ENCODE measurements at places on chromosomes 13 and 19.
A peak's percentile ranks its signal among the peaks of the same experiment; 100 is the strongest.

DNA sequence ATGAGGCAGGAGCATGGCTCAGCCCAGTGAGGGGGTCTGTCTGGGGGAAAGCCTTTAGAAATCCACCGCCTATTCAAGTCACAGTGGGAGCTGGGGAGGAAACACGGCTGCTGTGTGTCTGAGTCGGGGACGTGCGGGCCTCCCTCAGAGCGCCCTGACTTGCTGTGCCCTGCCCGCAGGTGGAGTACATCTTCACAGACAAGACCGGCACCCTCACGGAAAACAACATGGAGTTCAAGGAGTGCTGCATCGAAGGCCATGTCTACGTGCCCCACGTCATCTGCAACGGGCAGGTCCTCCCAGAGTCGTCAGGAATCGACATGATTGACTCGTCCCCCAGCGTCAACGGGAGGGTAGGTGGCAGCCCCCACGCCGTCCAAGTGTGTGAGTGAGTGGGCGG, 137.8 kb upstream of the MCF2L start:
- DNase-seq = no peak

DNA sequence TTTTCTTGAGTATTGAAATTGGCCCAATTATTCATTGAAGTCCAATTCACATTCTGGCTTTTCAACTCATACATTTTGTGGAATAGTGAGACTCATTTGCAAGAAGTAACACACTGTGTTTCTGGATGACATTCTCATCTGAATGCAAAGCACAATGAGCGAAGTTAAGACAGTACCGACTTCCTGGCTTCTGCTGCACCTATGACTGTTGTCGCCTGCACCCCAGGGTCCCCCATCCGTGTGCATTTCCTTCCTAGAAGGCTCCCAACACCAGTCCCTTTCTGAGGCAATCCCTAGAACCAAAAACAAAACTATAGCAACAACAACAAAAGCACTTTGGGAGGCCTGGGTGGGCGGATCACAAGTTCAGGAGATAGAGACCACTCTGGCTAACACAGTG, 183.3 kb downstream of the SHISA2 start:
- no peak for DNase-seq

DNA sequence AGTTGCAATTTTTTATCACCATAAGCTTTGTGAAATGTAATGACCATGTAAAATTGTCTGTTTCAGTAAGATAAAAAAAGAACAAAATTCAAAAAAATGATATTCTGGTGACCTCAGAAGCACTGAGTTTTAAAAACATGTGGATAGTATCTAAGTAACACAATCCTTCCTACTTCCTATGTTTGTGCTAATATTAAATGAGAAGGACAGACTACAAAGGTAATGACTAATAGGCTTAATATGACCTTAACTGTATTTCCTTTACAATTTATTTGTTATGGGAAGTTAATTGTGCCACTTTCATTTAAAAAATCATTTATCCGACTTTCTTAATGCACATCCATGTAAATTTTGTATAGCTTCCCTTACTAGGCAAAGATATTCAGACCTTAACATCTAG, 1030.4 kb upstream of the ATXN8OS start:
- DNase-seq = no peak

DNA sequence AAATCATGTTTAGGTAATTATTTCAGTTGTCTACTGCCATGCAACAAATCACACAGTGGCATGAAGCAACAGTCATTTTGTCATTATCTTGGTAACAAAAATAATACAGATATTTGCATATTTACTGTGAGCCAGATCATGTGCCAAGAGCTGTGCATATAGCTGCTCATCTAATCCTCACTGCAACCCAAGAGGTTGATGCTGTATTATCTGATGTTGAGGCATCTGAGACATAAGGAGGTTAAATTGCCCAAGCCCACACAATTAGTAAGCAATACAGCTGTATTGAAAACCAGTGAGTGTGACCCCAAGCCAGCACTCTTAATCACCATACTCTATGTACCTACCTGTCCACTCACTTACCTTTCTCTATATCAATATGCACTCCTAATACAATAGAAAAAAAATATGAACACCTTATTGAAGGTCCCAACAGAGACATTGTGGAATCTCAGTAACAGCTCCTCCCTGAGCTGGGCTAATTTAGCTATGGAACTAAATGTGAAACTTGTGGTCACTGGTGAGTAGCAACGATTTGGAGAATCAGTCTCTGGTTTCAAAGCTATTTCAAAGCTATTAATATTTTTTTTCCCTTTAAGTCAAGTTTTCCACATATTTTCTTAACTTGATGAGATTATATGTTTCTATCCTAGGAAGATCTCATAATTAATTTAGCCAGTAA, 185.2 kb downstream of the KLF12 start:
- no peak for DNase-seq

DNA sequence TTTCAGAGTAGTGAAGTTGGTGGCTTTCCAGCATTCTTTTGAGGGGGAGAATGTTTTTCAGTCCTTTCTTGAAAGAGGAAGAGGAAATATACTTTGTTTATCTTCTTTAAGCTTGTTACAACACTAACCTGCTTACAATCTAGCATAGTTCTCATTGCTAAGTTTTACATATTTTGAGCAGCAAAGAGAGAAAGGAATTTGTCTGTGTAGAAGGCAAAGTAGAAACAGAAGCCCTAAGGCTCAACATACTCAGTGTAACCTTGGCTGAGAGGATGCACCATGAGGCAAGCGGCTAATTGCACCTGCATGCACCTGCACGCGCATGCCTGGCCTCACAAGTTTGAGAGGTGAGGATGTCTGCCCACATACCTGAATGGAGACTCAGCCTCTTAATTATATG, 2.2 kb downstream of the FRY start:
- DNase-seq = no peak

GRCh38 chr19:46376241-46377153, 29.6 kb downstream of the PPP5C start:
- DNase-seq = no peak

DNA sequence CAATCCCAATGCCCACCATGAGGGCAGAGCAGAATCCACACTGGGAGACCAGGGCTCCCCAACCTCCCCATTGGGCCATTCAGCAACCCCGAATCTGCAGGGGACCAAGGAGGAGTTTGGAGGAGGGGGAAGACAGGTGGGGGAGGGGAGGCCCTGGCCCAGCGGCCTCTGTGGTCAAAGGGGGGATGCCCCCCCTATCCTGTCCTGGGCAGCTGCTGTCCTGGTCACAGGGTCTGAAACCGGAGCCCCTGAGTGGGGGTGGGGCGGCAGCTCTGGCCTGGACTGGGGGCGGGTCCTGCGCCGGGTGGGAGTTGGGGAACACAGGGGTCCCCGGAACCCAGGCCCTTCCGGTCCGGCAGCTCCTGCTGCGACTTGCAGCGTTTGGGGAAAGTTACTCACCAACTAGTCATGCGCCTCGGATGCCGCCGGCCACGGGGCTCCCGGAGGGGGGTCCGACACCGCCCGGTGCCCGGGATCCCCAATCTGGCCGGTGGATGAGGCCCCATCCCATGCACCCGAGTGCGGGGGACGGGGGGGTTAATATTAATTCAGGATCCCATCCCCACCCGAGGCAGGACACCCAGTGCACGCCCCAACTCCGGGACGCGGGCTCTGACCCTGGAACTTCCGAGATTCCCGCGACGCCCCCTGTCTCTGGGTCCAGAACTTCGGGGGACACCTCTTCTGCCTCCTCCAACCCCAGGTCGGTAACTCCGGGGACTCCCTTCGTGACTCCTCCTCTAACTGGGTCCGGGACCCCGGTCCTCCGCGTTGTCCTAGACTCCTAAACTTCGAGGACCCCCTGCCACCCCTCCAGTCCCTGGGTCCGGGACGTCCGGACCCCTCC, 872 bp downstream of the HOMER3 start:
- DNase-seq = no peak

DNA sequence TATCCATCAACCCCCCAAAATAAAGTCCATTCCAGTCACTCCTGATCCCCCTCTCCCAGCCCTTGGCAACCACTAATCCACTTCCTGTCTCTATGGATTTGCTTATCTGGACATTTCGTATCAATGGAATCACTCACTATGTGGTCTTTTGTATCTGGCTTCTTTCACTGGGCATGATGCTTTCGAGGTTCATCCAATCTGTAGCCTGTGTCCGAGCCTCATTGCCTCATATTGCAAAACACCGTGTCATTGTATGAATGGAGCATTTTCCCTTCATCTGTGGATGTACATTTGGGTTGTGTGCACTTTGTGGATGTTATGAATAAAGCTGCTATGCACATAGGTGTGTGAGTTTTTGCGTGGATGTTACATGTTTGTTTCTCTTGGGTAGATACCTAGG, 1.4 kb upstream of the FZR1 start:
- no peak for DNase-seq

GRCh38 chr13:76723551-76724232, 162.5 kb downstream of the KCTD12 start:
- peak; percentile 3 for DNase-seq

GRCh38 chr13:99935772-99936171, 35.8 kb downstream of the ZIC5 start:
- DNase-seq = no peak

- DNase-seq = no peak
Observed at GRCh38 chr13:23349161-23349897, 84.2 kb downstream of the SACS start.

- no peak for DNase-seq
Observed at GRCh38 chr13:100362781-100363180, 225.8 kb downstream of the GGACT start.

GRCh38 chr19:10305139-10305806, 4.3 kb downstream of the ZGLP1 start:
- DNase-seq = no peak

DNA sequence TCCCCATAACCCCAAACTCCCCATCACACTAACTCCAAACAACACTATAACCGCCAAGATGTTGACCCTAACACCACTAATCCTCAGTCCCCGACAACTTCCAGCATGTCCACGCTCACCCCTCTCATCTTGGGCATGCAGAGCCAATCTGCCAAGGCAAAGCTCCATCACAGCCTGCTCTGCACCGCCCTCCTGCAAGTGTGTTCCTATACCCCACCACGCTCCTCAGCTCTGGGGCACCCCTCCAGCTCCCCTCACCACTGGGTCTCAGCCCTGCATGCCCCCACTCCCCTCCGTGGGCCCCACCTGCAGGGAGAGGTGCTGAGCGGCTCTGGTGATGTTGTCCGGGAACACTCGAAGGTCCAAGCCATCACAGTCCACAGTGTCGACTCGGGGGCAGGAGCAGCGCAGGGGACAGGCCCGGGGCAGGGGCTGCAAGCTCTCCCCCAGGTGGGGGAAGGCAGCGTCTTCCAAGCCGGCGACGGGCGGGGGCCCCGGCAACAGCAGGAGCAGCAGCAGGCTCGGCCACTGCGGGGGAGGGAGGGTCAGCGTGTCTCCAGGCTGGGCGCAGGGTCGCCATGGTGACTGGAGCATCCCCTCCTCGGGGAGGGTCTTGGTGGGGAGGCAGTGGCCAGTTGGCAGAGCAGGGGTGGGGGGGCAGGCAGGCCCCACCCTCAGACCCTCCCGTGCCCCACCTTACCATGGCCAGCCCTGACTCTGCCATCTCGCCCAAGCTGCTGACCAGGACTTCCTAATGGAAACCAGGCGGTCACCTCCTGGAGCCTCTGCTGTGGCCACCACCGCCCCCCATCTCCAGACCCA, 527 bp downstream of the PODNL1 start:
- no peak for DNase-seq

DNA sequence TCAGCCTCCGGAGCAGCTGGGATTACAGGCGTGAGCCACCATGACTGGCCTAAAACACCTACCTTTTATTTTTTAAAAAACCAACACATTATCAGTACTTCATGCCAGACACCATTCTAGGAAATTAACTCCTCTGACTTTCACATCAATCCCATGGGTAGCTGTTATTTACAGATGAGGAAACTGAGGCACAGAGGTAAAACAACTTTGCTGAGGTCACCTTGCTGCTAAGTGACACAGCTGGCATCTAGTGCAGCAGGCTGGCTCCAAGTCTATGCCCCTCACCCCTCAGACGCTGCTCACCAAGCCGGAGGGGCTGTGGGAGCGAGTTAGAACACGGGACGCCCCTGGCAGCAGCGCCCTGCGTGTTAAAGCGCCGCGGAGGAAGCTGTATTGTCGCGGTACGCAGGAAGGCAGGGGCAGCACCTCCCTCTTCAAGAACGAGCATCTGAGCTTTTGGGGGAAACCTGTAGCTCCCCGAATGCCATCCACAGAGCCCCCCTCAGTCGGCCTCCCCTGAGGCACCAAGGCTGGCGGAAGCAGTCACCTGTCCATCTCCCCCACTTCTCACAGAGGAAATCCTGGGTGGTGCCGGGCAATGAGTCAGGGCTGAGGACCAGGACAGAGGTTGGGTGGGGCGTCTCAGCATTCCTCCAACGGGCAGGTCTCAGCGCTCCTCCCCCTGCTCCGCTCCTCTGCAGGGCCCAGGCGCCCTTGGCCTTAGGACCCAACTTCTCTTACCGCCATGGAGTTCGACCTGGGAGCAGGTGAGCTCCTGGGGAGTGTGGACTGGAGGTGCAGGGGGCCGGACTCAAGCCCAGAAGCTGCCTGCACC, at the start of gene C19orf33:
C19orf33 (plus strand) TSS at position 735 of the 835 bp plus-strand sequence; CDS start at position 746, 11 bp downstream.
- DNase-seq = no peak

DNA sequence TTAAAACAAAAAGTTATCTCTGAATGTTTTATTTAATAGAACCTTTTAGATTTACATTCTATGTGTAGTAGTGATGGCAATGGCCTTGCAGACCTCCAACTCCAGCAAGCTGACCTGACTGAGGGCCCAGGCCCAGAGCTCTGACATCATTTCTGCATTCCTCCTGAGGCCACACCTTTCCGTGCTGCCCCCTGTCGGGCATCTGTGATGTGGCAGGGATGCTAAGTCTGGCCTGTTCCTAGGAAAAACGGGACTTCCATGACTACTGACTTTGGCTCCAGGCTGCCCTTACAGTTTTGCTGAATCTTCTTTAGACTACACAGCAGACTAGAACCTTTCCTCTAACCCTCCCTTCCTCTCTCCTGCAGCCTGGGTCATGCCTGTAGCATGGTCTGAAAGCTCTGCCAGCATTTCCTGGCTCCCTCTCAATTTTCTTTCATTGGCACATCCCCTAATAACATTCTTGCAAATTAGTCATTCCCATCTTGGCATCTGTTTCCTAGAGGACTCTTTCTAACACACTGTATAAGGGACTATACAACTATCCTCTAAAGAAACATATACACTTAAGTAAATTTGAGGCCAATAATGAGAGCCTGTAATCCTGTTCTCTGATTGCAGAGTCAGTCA, 249.1 kb downstream of the GPC5 start:
- no peak for DNase-seq

GRCh38 chr13:48586591-48587103, 53.8 kb upstream of the RCBTB2 start:
- no peak for DNase-seq

DNA sequence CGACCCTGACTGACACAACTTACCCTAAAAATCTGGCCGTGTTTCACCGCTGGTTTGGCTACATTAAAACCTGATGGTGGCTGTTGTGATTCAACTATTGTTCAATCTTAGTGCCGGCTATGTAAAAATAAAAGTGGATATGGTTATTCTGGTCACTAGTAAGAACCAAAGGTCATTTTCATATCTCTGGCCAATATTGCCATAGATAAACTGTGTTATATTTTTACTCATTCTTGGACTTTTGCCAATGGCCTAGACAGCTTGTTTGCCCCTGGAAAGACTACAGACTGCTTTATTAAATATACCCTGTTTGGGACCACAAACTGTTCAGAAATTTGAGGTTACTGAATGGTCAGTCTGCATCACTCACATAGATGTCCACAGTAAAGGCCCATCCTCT, 258.5 kb upstream of the KLHL1 start:
- no peak for DNase-seq

GRCh38 chr13:108346376-108346775, 76.9 kb downstream of the TNFSF13B start:
- DNase-seq = no peak

All from activated T-cell treated with anti-CD3 and anti-CD28 coated beads for 24 hours (primary cell).